Sciatic nerve (tissue), 2 donors: ENCODE measurements at places on chromosomes 12 and 14.

DNA sequence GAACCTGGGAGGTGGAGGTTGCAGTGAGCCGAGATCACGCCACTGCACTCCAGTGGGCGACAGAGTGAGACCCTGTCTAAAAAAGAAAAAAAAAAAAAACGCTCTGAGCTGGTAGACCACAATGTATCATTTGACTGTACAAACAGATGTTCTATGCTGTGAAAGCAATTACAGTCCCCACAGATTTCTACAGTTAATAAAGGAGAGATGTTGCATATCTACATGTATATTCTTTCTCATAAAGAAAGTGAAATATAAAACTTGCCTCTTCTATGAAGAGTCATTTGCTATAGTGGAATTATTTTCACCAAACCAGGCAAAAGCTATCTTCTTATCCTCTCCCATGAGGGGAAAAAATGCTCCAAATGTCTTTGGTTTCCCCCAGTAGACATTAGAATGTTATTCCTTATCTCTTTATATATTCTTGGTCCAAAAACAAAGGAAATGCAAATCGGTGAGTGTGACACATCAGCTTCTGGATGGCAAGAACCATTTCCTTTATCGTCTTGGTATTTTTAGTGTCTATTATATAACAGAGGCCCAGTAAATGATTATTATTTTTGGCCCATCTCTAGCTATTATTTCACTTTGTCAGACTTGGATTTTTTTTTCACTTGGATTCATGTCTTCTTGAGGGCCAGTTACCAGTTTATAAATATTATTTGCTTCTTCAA lies 230.4 kb downstream of the SSPN start:
- no peak for DNase-seq

- no peak for DNase-seq
Measured at GRCh38 chr14:89315493-89316470, 101.3 kb downstream of the FOXN3 start.

- no peak for DNase-seq
Measured at GRCh38 chr14:65731933-65732506, 319.5 kb downstream of the FUT8 start.

DNA sequence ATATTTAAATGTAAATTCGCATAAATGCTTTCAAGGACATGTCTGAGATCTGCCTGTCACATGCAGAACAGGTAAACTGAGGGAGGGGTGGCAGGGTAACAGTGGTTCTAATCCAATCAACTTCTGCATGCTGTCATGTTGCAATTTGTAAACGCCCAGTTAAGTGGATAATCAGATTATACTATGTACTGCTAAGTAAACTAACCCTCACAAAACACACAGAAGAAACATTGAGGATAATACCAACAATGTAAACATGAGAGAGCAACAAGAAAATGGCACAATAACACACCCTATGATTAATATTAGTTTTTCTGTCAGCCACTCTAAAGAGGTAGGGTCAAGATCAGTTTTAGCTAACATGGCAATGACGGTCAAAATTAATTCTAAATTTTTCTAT lies 123.7 kb downstream of the KIF21A start:
- DNase-seq: no peak
